ENCODE measurements at places on chromosomes 1 and 21.
A peak's percentile ranks its signal among the peaks of the same experiment; 100 is the strongest.

DNA sequence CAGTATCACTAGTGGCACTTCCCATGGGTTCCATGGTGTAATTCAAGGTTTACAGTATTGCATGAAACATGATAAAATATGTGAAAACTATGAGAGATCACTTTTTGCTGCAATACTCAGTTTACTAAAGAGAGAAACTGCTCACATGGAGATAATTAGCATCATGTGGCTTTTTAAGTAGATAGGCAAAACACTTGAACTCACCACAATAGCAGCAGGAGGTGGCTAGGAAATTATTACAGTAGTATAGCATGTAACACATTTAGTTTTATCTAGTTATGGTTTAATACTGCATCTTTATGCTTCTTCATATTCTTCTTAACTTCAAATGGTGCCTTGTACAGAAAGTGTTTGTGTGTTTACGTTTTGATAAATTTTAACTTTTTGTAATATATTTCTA, 698.5 kb upstream of the BRINP3 start:
- DNase-seq, result no peak

DNA sequence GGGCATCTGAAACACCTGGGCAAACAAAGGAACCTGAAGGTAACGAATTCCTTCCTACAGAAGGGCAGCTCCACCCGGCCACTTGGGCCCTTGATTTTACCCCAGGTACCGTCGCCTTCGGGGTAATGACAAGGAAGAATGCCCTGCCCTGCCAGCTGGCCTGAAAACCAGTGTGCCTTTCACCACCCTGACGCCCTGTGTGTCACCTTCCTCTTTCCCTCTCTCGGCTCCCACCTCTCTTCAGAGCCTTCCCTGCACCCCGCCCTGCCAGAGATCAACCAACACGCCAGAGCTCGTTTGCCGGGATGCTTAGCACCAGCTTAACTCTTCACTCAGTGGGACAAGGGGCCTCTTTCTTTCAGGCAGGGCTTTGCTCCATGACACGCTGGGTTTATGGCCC, 86.0 kb downstream of the SIM2 start:
- no peak for DNase-seq

GRCh38 chr1:201763455-201764140, 65.4 kb upstream of the IPO9 start:
- DNase-seq, result no peak

GRCh38 chr1:67831850-67832513, 1.3 kb downstream of the GNG12 start:
- DNase-seq, result peak; percentile 45

DNA sequence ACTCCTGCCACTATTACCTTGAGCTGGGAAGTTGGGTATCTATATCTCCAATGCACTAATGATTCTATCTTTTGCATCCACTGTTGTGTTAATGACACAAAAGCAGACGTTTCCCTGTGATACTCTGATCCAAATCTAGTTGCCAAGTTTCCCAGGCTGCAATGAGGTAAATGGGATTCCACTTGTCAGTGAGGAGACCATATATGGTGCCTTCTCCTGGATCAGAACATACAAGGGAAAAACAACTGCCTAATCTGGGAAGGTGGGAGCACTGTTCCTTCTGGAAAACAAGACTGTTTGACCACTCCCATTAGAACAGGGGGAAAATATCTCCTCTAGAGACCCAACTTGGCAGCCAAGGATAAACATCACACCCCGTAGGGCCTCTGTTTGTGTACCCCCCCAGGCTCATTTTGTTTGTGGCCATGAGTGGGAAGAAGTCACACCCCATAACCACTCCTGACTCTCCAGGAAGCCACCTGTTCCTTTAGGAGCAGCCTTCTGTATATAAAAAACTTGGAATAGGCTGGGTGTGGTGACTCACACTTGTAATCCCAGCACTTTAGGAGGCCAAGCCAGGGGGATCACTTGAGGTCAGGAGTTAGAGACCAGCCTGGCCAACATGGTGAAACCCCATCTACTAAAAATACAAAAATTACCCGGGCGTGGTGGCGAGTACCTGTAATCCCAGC, 28.5 kb upstream of the SLC6A9 start:
- no peak for DNase-seq

DNA sequence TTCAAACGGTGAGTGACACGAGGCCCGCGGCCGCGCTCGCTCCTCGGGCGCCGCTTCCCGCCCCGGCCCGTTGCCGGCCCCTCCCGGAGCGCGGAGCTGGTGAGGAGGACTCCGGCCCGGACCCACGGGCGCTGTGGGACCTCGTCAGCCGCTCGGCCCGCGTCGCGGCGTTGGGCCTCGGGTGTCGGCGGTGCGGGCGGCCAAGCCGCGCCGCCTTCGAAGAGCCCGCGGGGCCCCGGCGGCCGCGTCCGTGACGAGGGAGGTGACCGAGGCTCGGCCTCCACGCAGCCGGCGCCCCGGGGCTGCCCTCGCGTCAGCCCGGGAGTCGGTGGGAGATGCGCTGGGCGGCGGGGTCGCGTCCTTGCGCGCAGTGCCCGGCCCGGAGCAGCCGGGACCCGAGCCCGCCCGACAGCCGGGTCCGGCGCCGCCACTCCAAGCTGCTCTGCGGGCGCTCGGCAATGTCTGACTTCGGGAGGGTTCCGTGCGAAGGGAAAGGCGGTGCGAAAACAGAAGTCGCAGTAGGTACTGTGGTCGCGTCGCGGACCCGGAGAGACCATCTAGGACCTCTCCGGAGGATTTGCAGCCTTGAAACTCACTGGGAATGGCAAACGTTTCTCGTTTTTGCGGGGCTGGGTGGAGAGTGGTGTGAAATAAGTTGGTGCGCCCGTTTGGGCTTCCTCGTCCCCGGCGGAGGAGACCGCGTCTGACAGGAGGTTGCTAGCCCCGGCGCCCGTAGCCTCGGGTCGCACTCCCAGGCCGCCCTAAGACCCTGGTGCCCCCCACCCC, 829 bp downstream of the SPEN start:
- DNase-seq, result no peak

DNA sequence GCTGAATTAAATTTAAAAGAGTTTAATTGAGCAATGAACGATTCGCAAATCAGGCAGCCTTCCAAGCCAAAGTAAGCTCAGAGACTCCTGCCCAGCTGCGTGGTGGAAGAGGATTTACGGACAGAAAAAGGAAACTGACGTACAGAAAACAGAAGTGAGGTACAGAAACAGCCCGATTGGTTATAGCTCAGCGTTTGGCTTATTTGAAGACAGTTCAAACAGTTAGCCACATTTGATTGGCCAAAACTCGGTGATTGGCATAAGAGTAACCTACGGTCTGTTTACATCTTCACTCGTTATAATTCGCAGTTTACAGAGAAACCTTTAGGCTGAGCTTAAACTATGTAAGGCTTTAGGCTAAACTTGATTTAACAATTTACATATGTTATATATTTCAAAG, 46.9 kb downstream of the CR1L start:
- no peak for DNase-seq

DNA sequence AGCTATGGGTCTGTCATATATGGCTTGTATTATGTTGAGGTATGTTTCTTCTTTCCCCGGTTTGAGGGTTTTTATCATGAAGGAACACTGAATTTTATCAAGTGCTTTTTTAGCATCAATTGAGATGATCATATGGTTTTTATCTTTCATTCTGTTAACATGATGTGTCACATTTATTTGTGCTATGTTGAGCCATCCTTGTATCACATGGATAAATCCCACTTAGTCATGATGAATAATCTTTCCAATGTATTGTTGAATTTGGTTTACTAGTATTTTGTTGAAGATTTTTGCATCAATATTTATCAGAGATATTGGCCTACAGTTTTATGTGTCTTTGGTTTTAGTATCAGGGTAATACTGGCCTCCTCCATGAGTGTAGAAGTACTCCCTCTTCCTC, 61.7 kb downstream of the GPR137B start:
- DNase-seq, result no peak

- no peak for DNase-seq
Measured at GRCh38 chr1:160925652-160926244, 28.9 kb downstream of the ITLN2 start.

GRCh38 chr1:243244432-243244841, 10.6 kb downstream of the CEP170 start:
- DNase-seq, result no peak

DNA sequence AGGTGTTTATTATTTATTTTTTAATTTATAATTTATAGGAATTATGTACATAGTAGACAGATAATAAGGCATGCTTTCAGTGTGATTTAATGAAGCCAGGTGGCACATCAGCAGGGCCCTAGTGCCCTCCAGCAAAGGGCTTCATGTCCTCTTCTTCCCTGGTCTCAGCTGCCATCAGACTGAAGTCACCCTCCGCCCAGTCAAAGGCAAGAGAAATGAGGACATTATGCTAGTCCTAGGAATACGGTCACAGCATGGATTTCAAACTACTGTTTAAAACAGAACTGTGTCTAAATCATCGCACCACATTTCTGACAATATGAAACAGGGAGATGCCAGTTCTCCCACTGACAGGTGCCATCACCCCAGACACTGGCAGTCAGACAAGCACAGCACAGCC, 168.1 kb downstream of the SEC16B start:
- DNase-seq, result no peak

- no peak for DNase-seq
Measured at GRCh38 chr1:91427741-91428140, 23.1 kb upstream of the HFM1 start.

DNA sequence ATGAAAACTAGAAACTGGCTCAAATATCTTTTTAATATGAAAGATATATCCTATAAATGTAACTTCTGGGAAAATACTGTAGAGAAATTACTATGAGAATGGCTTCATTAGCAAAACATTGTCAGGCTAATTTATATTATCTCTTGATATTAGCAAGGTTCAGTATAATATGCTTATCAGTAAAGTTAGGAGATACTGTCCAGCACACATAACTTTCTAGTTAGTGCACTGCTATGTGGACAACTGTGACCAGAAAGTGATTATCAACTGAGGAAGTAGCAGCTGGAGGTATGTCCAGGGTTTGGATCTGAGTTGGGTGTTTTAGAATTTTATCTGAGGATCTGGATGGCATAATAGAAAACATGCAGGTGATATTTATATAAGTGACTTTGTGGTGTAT, 7.5 kb downstream of the LRRC8C start:
- no peak for DNase-seq

- no peak for DNase-seq
Measured at GRCh38 chr1:207286786-207287468, 34.6 kb upstream of the CD55 start.

DNA sequence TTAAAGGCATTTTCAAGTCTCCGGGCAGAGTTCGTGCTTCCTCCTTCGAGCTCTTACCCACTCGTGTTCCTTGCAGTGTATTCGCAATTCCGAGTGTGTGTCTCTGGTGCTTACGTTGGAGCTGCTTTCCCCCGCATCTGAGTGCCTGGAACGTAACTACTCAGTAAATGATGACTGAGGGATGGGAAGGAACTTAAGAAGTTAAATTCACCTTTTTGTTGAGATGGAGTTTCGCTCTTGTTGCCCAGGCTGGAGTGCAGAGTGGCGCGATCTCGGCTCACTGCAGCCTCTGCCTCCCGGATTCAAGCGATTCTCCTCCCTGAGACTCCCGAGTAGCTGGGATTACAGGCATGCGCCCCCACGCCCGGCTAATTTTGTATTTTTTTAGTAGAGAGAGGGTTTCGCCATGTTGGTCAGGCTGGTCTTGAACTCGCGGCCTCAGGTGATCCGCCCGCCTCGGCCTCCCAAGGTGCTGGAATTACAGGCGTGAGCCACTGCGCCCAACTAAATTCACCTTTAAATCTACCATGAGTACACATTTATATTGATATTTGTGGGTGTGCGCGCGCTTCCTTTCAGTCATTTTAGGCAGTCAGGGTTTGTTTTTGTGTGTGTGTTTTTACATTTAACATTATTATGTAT, 837 bp downstream of the NDUFS5 start:
- no peak for DNase-seq

DNA sequence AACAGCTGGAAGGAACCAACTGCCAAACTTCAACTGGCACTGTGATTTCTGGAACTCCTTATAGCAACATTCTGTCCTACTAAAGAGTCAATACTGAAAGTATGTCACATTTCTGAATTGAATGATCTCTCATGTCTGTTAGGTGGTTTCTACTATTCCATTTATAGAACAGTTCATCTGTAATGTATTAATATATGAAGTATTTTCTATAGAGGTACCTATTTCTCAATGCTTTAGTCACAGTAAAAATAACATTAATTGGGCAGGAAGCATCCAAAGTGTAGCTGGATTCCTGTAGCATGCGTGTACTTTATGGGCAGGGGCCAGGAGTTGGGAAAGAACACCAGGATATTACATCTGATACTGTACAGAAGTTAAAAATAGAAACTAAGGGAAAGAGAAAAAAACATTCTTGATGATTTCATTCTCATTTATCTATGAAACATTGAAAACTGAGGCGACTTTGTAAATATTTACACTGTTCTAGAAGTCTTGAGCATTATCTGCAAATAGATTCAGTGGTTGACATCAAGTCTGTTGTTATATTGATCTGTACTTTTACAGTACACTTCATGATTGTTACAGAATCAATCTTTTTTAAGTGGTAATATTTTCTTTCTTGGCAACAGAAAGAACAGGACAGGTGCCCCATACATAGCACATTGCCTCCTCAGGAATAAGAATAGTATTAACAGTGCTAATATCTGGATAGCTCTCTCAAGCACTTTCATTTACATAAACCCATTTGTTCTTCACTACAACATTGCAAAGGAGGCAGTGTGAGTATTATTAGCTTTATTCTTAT, 6.2 kb upstream of the ZNF281 start:
- DNase-seq, result no peak

GRCh38 chr1:14970115-14970798, 183.3 kb upstream of the TMEM51 start:
- peak; percentile 7 for DNase-seq

GRCh38 chr1:20571427-20571826, 17.5 kb upstream of the CDA start:
- no peak for DNase-seq

DNA sequence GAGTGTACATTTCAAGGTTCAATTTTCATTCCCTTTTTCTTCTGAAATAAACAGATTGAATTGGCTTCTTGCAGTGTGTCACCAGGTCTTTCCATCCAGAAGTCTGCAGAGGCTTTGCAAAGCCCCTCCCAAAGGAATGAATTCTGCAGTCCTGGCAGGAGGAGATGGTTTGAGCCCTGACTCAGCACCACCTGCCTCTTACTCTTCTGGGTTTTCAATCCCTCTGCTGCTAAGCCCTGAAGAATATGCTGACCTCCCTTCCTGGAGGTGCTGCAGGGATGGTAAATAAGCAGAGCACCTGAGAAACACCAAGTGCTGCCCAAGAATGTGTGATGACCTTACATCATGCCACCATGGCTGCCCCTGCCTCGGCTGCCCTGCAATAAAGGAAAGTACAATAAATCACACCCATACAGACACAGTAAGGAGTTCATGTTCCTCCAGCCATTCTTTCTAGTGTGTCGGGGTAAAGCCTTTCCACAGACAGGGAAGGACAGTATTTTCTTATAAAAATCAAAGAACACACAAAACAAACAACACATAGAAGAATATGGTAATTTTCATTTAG, 209.2 kb downstream of the ZNF326 start:
- no peak for DNase-seq

Data from substantia nigra (tissue), 51 donors.